ENCODE measurements at places on chromosomes 5 and 9.

DNA sequence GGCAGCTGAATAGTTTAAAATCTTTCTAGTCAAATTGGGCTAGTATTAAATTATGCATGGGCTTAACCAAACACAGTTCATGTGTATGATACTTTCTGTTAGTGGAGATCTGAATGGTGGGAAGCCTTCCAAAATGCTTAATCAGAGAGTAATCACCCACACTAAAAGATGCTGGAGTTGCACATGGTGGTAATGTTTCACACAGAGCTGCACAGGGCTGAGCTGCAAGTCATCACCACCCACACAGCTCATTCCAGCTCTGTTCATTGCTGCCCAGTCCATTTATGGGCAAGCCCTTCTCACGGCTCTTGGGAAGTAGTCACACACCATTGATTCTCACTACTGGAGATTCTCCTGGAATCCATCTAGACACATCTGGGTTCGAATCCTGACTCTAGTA is 351.5 kb upstream of the KCNN2 start:
- DNase-seq = no peak

GRCh38 chr5:104937598-104937997 is 1375.0 kb upstream of the NUDT12 start:
- no peak for DNase-seq

- DNase-seq = no peak
These were observed 64.7 kb downstream of the CSF2 start for GRCh38 chr5:132138260-132138659.

DNA sequence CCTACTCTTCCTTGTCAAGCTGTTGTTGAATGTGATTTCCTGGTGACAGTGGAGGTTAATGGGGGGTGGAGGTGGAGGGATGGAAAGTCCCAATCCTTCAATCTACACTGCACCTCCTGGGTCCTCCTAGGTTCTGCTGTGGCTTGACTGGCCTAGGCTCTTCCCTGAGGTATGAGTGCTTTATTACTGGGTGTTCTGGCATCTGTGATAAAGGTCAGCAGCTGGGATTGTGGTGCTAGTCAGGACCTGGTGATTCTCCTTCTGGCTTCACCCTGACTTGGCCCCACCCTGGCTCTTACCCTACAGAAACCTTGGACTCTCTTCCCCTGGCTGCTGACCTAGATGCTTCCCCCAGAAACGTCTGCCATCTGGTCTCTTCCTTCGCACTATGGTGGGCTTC is 194.3 kb downstream of the ARHGEF28 start:
- DNase-seq = no peak

DNA sequence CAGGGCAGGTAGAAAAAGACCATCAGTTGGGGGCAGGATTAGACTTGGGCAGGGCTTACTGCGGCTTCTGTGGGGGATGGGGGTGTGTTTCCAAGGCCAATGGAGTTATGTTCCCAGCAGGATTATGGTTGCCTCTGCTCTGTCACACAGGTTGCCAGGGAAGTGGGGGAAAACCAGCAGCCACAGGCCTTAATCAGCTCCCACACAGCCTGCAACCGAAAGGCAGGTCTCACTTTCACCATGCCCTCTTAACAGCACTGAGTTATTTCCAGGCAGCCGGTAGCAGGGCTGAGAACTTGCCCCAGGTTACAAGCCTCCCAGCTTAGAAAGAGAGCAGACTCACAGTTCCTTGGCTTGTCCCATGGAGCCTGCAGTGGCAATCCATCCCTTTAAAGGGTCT is 205.5 kb downstream of the FGF10 start:
- DNase-seq = no peak
